Fibroblast of skin of right quadriceps (primary cell): ENCODE measurements at places on chromosomes 4 and X.

DNA sequence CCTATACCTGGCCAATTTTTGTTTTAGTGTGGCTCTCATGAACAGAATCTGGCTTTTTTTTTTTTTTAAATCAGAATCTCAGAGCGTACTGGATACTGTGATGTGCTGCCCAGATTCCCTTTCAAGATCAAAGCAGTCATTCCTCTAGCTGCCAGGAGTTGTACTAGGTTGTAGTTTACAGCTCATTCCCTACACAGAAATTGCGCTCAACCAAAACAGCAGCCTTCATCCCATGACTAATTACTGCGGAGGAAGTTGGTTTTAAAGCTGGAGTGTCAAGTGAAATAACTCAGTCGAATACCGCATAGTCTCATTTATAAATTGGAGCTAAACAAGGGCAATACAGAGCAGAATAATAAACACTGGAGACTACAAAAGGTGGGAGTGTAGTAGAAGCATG is 12.2 kb upstream of the TMPRSS11B start:
- DNase-seq: no peak

DNA sequence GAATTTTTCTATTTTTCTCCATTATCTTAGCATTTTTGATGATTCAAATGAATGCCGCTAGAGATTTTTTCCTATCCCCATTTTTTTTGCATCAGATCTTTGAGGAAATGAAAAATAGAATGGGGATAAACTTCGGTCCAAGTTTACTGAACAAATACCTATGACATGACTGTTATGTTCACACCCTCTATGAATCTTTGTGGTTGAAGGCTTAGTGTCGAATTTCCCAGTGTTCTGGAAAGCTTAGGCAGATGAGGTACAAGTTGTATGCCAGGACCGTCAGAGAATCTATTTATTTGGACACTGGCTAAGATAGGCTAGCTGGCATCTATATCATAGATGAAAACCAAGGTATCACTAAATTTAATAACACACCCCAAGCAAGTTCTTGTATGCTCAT is 123.4 kb downstream of the SPCS3 start:
- peak; percentile 96 for DNase-seq

DNA sequence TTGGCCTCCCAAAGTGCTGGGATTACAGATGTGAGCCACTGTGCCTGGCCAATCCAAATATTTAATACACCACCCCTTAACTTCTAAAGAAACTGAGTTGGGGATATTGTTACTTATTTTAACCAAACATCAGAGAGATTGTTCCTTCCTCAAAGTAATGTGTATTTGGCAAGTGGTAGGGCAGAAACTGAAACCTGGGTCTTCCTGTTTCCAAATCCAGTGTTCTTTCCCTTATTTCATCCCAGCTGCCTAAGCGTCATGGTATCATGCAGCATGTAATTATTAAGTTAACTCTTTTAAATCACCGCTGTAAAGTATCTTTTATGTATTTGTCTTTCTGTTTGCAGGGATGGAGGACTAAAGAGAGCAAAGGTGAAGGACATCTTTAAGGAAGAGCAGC is 68.4 kb downstream of the GPAT3 start:
- DNase-seq: no peak

GRCh38 chr4:107922486-107923473 is 8.6 kb upstream of the CYP2U1 start:
- no peak for DNase-seq

- no peak for DNase-seq
Measured at GRCh38 chr4:38138363-38138762, 178.2 kb downstream of the PTTG2 start.

- DNase-seq: peak; percentile 66
Measured at GRCh38 chr4:142405021-142405694, 440.9 kb downstream of the INPP4B start.

DNA sequence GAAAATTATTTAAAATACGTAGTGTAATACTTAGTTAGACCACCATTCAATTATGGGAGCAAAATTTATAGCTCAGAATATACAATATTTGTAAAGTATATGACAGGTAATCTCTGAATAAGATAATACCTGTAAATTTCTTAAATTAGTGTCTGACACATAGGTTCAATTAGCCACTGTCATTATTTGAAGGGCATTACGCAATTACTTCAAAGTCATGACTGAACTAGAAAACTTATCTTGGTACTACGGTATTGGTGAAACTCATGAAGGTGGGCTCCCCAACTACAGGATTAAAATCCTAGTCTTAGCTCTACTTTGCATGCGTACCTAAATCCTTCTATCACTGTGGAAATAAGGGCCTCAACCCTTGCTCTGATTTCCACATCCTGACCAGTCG is 860.7 kb downstream of the PCDH19 start:
- no peak for DNase-seq

DNA sequence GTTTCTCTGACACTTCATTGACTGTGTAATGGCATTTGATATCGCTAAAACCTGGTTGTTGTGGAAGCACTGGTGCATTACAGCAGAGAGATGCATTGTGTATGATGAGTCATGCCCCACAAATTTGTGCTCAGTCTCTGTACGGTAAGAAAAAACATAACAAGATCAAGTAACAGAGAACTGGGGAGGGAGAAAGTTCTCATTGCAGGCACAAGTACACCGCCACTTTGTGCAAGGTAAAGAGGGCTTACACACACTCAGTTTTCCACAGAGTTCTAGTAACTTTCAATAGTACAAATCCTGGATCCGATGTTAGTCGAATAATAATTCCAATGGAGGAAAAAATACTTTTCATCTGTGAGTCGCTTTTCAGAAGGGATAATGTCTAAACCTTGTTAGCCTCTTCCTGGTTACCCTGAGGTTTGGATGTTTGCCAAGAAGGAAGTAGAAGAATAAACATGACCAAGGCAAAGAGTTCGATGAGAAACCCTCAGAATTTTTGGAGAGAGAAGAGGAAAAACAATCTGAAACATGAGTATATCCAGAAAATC is 512.5 kb upstream of the SLIT2 start:
- DNase-seq: peak; percentile 90

DNA sequence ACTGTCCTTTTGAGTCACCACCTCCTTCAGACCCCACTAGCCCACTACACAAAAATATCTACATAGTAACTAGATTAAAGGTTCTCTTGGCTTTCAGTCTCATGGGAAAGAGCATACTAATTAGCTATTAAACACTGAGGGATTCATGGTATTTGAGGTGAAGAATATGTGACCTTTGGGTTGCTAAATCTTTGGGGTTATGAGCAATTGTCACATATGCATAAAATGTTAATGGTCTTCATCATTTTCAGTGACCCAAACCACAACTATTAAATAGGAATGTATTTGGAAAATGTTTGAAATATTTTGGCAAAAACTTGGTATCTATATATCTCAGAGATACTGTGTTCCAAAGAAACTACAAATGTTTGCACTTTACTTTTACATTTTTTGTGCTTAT is 365.1 kb downstream of the MAGEB5 start:
- DNase-seq: peak; percentile 77

DNA sequence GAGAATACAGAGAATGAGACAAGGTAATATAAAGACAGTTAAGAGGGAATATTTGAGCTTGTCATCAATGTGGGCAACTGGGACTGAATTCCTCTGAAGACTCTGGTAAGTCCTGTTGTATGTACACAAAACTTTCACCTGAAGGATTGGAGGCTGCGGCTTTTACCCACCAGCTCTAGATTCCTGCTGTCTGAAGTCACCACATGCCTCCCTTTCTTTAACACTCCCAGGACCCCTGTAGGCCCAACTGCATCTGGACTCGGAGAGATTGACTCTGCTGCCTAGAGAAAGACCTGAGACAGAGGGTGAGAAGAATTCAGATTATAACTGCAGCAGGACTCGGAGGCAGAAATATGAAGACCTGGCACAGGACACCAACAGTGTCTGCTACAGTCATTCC is 1048.0 kb downstream of the PDHA2 start:
- DNase-seq: no peak
